Anterior cingulate cortex (tissue), 58 donors: ENCODE measurements at places on chromosomes 13 and 19.

DNA sequence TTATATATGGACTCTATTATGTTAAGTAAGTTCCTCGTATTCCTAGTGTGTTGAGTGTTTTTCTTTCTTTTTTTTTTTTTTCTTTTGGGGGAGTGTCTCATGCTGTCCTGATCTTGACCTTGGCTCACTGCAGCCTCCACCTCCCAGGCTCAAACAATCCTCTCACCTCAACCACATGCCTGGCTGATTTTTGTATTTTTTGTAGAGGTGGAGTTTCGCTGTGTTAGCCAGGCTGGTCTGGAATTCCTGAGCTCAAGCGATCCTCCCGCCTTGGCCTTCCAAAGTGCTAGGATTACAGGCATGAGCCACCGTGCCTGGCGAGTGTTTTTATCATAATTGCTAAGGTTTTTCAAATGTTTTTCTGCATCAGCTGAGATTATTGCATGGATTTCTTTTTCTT lies 10.7 kb upstream of the ZNF480 start:
- no peak for DNase-seq

DNA sequence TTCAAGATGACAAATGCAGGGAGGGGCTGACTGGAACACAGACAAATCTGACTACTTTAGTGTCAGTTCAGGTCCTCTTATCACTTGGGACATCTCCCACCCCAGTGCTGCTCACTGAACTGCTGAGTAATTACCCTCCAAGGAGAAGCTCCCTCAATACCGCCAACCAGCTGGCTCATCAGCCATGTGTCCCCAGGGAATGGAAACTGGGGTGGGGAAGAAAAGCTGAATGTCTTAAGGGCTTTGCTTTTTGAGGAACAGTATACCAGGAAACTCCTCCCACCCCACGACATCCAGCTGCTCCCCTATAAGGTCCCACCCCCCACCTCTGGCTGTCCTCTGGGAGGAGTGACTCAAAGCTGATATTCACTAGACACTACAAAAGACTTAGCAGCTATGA lies 2.0 kb downstream of the ZNF823 start:
- DNase-seq, result no peak

- no peak for DNase-seq
These were observed 24.7 kb downstream of the ZNF136 start for GRCh38 chr19:12187625-12188024.

GRCh38 chr13:36493046-36493445 lies 60.8 kb downstream of the CCNA1 start:
- no peak for DNase-seq

- DNase-seq, result no peak
These were observed 121.6 kb upstream of the ZNF507 start for GRCh38 chr19:32223595-32224370.

- peak; percentile 57 for DNase-seq
These were observed 24.6 kb upstream of the ZNF846 start for GRCh38 chr19:9793071-9793591.

DNA sequence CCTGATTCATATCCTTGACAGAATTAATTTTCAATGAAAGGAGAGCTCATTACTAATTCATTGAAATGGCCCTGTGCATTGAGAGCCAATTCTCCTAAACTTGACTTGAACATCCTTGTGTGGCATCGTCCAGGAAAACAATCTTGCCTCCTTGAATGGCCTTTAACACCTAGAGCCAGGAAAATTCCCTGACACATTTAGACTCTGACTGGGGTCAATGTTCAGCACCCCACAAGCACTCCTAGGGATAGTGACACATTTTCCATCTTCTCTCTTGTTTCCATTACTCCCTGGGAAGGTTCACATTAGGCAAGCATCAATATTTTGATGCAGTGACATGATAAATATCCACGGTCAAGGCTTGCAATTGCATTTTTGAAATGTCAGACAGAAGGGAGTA lies 218.9 kb downstream of the LACC1 start:
- DNase-seq, result no peak

DNA sequence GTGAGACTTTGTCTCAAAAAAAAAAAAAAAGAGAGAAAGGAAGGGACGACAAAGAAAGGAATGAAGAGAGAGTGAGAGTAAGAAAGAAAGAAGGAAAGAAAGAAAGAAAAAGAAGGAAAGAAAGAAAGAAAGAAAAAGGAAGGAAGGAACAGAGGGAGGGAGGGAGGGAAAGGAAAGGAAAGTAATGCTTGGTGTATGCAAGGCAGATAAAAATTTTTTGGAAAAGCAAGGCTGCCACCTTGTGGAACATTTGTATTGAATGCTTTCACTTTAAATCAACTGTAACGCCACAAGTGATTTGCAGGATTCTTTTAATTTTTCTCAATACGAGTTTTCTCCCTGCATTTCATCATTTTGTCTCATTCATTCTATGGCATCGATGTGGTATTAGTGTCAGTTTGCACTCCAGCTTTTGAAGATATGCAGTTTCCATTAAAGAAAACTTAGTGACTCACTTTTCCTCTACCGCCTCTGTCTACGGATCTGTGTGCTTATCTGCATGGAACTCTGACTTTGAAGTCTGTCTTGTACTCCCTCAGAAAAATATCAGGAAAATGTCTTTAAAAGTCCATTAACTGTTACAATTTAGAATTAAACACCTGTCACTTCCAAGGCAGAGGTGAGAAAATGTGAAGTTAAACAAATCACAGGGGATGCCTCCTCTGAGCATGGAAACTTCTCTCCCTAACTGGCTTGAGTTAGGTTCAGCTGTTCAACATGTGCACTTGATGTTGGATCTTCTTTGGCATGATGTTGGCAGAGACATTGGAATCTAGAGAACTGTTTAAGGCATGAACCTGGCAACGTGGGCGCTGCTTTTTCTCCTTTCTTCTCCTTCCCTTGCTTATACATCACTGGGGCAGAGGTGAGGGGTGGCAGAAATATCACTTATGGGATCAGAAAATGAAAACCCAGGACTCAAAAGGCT lies 20.0 kb upstream of the ZDHHC20 start:
- DNase-seq, result peak; percentile 15

GRCh38 chr13:26571518-26571917 lies 14.0 kb downstream of the WASF3 start:
- DNase-seq, result no peak

- DNase-seq, result no peak
These were observed 140.7 kb downstream of the KCTD12 start for GRCh38 chr13:76745261-76746200.

GRCh38 chr13:44147233-44147632 lies 226.4 kb upstream of the SERP2 start:
- no peak for DNase-seq

DNA sequence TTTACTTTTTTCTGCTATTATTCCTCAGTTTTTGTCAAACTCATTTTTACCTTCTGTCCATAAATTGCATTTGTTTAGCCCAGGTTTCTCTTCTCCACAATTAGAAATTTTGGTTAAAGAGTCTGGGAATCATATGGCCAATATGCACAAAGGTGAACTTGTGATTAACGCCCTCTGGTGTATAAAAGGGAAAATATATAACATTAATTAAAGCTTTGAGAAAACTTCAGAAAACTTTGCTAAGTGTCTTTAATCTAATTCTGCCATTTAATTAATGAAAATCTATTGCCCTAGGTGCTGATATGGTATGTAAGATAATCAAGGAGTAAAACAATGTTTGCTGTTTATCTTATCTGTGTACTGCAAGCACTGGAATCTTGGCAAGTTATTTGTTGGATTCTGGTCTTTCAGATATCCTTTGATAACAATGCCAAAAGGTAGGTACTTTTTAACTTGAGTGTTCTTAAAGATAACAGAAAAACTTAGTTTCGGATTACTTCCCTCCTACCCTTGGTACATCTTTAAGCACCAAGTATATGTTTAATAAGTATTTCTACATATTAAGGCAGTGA lies 402.6 kb downstream of the SUCLA2 start:
- no peak for DNase-seq
